Fibroblast of gingiva (primary cell): ENCODE measurements at places on chromosomes 6 and 20.

DNA sequence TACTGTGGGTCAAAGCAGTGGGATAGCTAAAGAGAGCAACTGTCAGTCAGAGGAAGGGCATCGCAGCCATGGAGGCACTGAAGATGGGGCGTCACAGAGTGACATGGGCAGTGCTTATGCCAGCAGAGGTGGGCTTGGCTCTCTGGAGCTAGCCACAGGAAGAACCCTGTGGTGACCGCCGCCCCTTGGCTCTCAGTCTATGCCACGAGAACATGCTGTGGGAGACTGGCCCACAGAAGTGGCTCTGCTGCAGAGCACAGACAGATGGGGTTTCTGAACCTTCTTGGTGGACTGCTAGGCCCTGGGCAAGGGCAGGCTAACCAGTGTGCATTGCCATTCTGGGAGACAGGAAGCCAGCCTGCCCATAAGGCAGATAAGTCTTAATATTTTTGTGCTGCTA is 290.0 kb upstream of the SUPT3H start:
- no peak for DNase-seq

DNA sequence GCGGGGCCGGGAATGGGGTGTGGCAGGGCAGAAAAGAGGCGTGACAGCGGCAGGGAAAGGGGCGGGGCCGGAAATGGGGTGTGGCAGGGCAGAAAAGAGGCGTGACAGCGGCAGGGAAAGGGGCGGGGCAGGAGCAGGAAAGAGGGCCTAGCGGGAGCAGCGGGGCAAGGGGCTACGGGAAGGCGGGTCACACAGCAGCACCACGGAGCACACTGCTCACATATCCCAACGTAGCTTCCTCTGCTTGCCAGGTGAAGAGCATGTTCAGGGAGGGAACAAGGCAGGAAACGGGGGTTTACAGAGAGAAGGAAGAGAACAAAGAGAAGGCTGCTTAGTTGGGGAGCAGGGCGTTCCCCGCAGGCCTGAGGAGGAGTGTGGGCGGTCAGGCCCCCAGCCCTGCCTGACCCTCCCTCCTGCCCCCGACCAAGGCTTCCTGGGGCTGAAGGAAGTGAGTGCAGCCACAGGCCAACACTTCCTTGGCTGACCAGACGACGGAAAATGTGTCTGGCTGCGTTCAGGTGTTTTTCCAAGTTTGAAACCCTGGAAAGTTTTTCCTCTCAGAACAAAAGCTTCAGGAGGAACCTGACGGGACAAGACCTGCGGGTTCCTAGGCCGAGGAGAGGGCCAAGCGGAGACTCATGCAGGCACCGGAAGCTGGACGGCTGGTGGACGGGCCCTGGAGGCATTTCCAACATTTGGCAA is 13.8 kb downstream of the UCKL1 start:
- DNase-seq: no peak

- DNase-seq: no peak
These were observed 26.1 kb downstream of the PXDC1 start for GRCh38 chr6:3725145-3726047.

DNA sequence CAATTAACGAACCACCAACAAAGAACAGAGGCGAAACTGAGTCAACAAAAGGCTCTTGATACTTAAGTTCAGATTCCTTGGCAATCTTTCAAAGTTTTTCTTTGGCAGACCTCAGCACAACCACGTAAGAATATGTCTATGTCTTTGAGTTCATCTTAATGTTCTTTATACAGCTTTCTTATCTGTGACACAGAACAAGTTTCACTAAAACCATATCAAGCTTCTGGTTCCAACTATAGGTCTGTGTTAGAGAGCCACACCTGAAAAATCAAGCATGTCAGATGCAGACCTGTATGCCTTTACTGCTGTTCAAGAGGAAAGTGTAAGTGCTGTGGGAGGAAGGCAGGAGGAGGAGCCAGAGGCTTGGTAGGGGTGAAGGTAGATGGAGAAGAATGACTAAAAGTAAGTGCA is 271.3 kb downstream of the KHDC1L start:
- DNase-seq: no peak

- no peak for DNase-seq
These were observed 40.2 kb upstream of the LRFN2 start for GRCh38 chr6:40627316-40627715.

GRCh38 chr6:36735110-36736071 is 37.8 kb downstream of the RAB44 start:
- peak; percentile 89 for DNase-seq

- DNase-seq: no peak
These were observed 190.1 kb upstream of the ZNF217 start for GRCh38 chr20:53783768-53784167.

- DNase-seq: no peak
These were observed 322.8 kb upstream of the SOX4 start for GRCh38 chr6:21270636-21271201.

DNA sequence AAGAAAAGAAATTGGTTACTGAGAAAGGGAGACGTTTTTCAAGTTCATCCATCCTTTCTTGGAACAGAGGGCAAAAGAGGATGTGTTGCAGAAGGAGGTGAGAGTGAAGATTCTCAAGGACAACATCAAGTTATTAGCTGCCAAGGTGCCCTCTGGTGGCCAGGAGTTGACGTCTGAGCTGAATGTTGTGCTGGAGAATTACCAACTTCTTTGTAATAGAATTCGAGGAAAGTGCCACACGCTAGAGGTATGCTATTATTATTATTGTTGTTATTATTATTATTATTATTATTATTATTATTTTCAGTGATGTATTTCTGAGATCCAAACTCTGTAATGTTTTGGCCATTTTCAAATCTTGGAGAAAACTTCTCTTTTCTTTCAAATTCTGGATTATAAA is 197.0 kb downstream of the UTRN start:
- DNase-seq: peak; percentile 75

GRCh38 chr20:4869290-4870193 is 131.8 kb downstream of the SLC23A2 start:
- DNase-seq: peak; percentile 27

- no peak for DNase-seq
These were observed 5.9 kb downstream of the ULBP1 start for GRCh38 chr6:149969635-149970034.
